ENCODE measurements at places on chromosomes 4 and X.

DNA sequence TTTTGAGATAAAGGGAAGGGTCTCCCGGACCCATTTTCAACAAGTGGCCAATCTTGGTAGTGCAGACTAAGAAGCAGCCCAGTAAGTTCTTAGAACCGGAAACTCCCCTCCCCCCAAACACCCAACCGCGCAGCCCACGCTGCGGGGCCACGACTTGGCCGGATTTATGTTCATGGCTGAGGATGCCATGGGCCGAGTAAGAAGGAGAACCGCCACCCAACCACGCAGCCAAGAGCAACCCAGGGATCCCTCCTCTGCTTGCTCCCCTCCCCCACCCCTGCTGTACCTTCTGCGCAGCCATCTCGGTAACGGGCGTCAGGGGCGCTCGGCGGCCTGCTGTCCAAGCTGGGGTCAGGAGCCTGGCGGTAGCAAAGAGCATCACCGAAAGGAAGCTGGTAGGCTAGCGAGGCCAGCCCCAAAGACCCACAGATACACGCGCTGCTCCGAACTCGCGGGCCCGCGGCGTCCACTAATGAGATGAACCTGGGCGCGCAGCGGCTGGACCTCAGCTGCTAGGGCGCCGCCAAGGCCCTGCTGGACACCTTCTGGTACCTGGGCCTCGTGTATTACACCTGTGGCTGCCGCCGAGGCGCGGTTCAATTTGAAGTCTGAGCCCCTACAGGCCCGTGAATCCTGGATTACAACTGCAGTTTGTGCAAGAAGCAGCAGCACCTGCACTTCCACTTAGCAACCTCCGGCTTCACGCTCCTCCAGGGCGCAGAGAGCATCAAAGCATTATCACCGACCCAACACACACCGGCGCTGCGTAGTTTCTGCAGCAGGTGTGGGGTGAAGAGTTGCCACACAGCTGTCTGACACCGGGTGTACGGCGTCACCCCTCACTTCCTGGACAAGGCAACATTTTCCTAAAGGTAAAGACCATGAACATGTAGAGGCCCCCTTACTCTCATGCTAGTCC, 63.4 kb downstream of the NUDT10 start:
- peak; percentile 73 for DNase-seq

DNA sequence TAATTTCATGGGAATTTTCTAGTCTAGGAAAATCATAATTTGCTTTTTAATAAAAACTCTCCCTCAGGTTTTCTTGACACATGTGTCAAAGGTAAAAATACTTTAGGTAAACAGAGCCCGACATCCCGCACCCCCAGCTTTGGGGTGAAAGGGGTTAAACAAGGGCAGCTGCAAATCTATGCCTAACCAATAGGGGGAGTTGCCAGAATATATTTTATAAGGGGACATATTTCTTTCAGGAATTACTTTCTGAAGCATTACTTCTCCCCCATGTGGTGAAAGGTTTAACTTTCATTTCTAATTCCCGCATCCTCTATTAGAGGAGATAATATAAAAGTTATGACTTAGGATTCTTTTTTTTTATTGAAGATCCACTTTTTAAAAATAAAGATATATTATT, 53.9 kb upstream of the HEPH start:
- DNase-seq, result peak; percentile 12

DNA sequence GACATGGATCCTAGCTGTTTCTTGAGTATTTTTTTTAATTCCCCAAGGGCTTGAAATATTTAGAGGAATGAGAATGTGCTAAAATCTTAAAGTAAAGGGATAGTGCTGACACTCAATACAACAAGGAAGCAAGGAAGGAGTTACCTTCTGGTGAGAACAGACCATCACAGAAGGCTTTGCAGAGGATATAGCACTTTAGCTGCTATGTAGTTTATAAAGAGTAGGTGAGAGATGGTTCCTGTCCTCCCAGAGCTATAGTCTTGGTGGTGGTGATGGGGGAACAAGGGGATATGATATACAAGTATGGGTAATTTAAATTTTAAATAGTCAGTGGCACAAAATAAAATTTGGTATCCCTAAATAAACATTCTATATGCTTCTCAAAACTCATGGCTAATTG, 47.6 kb downstream of the MTHFD2L start:
- DNase-seq, result no peak

- no peak for DNase-seq
Measured at GRCh38 chr4:14967982-14968381, 34.3 kb upstream of the CPEB2 start.

DNA sequence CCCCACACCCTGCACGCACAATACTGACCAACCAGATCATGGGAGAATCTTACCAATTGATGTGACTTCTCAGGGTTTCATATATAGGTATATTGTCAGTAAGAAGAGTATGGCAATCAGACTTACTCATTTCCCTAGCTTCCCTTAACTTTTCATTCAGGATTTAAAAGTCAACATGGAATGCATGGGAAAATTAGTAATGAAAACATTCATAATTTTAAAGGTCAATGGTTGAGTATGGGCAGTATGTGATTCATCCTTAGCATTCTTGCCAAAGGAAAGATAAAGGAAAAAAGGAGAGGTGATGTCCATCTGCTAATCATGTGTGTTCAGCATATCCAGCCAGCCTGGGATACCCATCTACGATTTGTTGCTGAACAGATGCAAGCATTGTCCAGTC, 4.0 kb downstream of the DIPK2B start:
- no peak for DNase-seq

GRCh38 chrX:98452456-98452855, 1568.7 kb downstream of the RPA4 start:
- no peak for DNase-seq

DNA sequence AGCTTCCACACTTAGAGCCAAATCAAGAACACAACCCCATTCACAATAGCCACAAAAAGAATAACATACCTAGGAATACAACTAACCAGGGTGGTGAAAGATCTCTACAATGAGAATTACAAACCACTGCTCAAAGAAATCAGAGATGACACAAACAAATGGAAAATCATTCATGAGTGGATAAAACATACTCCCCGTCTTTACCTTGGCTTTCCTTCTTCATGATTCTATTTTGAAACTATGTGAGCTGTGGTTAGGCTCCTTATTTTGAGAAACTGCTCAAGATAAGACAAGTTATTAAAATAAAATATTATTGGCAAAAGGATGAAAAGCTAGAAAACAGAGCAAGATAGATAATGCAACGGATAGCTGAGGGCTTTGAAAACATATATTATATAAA, 598.1 kb upstream of the FAT1 start:
- DNase-seq, result no peak

GRCh38 chr4:10670321-10670720, 14.2 kb downstream of the CLNK start:
- DNase-seq, result no peak
